ENCODE measurements at places on chromosomes 6 and 20. TPM values are rescaled to one million over a fixed set of nuclear protein-coding genes. Genes with fewer than 3 reads are reported as not detected.

DNA sequence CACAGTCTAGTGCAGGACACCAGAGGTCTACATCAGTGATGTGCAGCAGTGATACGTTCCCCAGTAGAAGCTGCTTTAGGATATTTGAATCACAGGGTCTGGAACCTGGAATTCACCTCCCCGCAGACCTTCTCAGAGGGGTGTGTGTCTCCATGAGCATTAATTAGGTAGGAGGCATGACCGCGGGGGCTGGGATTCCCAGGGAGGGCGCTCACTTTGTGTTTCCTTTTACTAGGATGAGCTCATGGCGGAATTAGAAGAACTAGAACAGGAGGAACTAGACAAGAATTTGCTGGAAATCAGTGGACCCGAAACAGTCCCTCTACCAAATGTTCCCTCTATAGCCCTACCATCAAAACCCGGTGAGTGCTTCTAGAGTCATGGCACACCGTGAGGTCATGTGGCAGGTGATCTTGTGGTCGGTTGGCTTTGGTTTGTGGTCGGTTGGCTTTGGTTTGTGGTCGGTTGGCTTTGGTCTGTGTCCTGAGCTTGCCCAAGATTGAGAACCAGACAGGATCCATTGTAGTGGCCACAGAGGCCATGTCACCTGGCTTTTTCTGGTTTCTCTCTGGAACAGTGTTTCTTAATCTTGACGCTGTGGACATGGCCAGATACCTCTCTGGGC, 40.8 kb downstream of the CHMP4B start:
- DNase-seq = no peak

GRCh38 chr6:25311331-25311840, 32.2 kb downstream of the CARMIL1 start:
- no peak for DNase-seq

GRCh38 chr6:35192301-35192860, 21.4 kb upstream of the SCUBE3 start:
- DNase-seq = no peak

DNA sequence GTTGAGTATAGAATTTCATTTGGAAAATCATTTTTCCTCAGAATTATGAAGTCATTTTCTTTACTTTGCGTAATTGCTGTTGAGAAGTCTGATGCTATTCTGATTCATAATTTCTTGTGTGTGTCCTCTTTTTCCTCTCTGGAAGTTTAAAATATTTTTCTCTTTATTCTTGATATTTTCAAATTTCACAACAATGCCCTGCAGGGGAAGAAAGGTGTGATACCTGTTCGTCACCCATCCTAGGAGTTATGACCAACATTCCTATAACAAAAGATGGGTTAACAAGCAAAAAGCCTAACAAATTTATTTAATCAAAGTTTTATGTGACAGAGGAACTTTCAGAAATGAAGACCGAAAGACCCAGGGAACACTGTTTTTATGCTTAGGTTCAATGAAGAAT, 171.5 kb upstream of the AKIRIN2 start:
- no peak for DNase-seq

DNA sequence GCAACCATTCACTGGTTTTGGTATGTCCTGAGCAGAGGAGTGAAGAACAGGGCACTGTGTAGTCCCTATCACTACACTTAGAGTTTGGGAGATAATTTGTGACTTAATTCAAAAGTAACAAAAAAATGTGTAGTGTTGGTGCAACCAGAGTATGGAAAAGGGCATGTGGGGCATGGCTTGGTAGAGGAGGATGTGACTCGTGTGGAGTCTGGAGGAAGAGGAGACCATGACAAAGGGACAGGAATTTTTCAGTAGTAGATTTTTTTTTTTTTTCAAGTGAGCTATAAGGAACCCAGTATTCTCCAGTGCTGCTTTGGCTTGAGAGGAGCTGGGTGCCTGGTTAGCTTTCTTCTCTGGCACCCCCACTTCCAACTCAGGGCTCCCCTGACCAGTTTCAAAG, 5.1 kb downstream of the MTRES1 start:
- DNase-seq = no peak

- no peak for DNase-seq
These were observed 10.5 kb upstream of the PTGIS start for GRCh38 chr20:49578436-49578835.

DNA sequence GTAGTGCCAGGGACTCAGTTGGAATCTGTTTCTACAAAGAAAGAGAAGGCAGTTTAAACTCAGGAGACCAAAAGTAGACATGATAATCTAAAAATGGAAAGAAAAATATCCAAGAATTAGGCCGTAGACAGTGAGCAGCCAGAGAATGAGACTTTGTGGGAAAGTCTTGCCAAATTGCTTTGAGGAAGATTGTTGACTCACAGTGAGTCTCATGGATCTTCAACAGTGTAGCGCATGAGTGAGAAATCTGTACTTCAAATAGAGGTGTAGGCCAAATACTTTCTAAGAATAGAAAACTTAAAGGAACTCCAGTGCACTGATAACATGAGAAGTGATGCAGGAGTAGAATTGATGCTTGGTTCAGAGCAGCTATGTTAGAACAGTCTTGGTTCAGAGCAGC, 284.5 kb downstream of the HTR1B start:
- no peak for DNase-seq

DNA sequence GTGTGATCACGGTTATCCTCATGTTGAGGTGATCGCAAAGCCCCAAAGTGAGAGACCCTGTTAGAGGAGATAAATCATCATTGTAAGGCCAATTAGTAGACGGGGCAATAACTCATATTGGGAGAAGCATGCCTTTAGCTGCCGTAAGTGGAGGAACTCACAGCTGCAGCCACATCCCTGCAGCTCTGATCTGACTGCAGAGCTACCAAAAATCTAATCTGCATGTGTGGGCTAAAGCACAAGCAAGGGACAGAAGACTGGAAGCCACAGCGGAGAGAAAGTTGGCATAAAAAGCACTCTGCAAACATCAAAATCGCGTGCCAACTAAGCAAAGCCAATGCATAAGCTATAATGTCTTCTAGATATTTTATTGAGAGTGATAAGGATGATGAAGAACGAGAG, 79.8 kb downstream of the TBC1D7 start:
- DNase-seq = no peak

DNA sequence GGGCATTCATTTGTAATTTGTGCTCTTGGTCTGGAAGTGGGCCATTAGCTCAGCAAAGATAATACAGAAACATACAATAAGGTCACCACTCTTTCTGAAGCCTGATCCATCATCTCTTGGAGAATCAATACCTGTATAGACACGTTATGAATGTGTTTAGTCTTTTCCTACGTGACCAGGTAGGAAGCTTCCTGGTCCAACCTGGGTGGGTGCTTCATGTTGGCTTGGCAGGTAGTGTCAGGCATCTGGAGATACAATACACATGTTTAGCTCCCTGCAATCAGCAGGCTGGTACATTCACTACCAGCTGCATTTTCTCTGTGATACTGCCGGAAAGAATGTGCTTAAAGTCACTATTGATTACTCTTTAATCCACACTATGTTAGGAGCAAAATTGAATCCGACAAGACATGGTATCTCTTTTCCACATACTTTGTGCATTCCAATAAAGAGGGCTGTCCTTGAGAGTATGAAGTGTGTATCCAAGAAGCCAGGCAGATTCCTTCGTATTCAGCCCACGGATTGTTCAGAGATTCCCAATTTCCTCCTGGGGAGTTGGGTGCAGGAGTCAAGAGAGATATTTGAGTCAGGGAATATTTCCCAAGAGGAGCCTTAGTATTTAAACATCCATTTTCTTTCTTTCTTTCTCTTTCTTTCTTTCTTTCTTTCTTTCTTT, 49.9 kb upstream of the RANBP9 start:
- no peak for DNase-seq

GRCh38 chr6:154258064-154258757, 98.4 kb downstream of the IPCEF1 start:
- DNase-seq = no peak

DNA sequence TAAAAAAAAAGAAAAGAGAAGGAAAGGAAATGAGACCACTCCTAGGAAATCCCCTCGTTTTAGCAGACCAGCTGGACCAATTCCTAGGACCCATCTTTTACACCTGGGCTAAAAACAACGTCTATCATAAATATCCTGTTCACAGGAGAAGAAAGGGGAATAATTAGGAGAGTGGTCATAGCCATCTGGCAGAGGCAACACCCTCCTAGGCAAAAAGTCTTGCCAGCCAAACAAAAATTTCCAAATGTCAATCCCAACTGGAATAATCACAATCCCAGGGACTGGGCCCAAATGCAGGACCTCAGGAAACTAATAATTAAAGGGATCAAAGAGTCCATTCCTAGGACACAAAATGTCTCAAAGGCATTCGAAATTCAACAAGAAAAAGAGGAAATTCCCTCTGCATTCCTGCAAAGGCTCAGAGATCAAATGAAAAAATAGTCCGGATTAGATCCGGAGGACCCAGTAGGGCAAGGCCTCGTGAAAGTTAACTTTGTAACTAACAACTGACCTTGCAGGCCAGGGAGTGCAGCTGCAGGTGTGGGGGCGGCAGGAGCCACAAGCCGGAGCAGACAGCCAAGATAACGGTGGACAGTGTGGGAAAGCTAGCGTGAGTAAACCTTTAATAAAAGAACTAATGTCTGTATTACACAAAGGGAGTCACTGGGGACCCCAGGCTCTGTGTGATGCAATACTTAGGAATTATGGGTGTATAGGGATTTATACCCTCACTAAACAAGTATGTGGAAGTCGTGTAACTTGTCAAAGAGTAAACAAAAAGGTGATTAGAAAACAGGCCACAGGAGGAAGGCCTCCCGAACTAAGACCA, 11.7 kb downstream of the LCA5 start:
- DNase-seq = no peak

GRCh38 chr20:15122613-15123012, 785.2 kb upstream of the FLRT3 start:
- DNase-seq = no peak

SLC22A1 gene
- total RNA-seq = 3.1 TPM

ITPA gene
- 46.3 TPM for total RNA-seq

LHFPL5 gene
- total RNA-seq = not detected

SAMD10 gene
- total RNA-seq = 5.8 TPM

ULBP1 gene
- total RNA-seq = not detected

HLA-DMB gene
- total RNA-seq = 4.0 TPM

HTR1B gene
- total RNA-seq = not detected
